ENCODE measurements at places on chromosomes 4 and X.

DNA sequence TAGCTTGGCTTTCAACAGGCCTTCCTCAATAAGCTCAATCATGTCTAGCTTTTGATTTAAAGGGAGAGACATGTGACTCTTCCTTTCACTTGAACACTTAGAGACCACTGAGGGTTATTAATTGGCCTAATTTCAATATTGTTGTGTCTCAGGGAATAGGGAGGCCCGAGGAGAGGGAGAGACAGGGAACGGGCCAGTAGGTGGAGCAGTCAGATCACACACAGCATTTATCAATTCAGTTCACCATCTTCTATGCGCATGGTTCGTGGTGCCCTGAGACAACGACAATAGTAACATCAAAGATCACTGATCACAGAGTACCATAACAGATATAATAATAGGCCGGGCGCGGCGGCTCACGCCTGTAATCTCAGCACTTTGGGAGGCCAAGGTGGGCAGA is 17.8 kb downstream of the ZNF81 start:
- peak; percentile 32 for DNase-seq

DNA sequence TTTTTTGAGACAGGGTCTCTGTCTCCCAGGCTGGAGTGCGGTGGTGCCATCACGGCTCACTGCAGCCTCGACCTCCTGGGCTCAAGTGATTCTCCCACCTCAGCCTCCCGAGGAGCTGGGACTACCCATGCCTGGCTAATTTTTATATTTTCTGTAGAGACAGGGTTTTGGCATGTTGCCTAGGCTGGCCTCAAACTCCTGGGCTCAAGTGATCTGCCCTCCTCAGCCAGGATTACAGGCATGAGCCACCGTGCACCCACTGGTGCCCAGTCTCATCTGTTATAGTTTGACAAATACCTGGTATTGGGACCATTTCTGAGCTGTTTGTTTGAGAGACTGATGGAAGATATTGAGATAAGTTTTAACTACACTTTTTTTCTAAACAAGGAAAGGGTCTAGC is 57.5 kb upstream of the SMIM10 start:
- DNase-seq, result no peak

GRCh38 chr4:2261110-2261852 is 628 bp downstream of the MXD4 start:
- DNase-seq, result peak; percentile 62

DNA sequence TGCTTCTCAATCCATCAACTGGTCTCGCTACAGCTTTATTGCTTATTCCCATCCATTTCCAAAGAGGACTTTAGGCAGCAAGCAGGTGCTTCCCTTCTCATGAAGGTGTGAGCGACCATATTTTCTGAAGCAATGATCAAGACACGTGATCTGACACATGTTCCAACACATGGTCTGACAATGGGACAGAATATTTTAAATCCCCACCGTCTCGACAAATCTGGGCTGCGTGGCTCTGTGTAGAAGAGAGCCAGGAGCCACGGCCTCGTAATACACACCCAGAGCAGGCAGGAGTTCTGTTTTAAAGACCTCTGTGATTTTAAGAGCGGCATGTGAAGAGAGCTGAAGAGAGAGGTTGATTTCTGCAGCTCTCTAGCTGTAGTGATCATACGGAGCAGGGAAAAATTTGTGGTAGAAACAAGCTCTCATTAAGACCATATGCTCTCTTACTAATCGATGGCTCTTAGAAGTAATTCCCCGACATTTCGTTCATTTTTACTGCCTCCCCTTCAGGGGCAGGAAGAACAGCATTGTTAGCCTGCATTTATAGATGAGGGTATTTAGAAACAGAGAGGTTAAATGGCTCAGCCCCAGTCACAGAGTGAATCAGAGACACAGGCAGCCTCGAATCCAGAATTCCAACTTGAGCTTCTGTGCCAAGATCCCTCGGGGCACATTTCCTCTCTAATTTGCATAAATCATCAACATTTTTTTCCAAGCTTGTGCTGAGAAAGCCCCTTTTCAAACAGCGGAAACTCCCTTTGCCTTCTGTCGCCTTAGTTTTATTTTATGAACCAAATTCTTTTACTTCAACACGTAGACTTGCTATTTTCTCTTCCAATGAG is 91.0 kb upstream of the BCOR start:
- peak; percentile 70 for DNase-seq

DNA sequence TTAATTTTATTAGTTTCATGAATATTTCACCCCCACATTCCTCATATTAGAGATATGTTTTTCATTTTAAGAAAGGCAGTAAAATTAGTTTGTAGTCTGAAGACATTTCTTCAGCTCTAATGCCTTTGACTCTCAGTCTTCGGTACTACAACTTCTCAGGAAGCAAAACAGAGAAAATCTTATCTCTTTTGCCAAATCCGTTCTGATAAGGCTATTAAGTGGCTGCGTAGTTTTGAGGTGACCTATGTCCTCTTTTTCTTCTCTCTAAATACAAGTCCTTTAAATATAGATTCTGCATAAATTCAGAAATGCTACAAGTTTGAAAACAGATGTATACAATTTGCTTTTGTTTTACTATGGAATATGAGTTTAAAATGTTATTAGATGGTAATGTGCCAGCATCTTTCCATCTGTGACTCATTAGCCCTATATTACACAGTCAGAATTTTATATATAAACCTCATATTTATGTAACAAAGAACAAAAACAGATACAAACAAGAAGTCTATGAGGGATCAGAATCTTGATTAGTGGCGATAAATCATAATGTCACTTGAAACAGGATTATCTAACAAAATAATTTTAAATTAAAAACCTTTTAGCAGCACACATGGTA is 181.2 kb upstream of the ETNPPL start:
- no peak for DNase-seq

GRCh38 chrX:49271341-49271740 is 1.7 kb downstream of the PPP1R3F start:
- DNase-seq, result peak; percentile 49

GRCh38 chr4:74230902-74231499 is 73.1 kb downstream of the MTHFD2L start:
- DNase-seq, result peak; percentile 93

DNA sequence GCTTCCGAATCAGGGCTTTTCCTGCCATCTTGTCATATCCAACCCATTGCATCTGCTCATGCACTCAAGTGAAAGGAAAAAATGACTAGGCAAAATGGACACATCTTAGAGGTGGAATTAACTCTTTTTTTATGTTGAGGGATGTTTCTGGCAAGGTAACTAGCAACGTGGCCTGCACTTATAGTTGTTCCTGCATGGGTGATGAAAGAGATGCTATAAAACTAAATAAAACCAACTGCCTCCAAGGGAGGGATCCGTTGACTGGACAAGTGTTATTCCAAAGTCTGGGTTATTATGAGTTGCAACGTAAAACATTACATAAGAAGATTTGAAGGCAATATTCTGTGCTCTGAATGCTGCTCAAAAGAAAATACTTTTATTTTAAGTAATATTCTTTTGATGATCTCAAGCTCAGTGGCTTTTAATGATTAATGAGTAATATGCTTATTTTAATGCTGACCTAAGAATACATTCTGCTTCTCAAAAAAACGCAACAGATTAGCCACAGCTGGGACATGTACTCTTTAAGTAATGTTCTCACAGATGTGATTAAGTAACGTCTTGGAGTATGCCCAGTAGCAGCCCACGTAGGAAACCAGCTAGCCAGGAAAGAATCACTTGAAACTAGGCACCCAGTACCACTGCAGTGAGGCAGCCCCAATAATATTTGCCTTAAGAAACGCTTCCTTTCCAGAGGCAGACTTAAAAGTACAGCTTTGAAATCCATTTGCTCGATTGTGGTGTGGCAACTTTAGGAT is 27.4 kb downstream of the KLF3 start:
- DNase-seq, result no peak

DNA sequence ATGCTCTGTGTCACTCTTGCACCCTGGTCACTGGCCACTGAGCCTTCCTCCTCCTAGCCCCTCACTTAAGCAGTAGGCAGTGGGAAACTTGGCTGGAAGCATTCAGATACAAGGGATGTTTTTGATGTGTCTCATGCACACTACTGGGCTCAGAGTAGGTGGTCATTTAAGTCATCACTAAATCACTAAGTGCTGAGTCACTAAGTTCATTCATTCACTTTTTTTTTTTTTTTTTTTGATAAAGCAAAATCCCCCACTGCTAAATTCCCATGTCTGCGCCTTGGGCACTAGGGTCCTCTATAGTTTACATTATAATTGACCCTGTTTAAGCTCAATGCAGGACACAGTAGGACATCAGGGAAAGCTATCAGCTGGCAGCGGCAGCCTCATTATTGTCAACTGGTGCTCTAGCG is 182.4 kb upstream of the MBNL3 start:
- no peak for DNase-seq

GRCh38 chrX:103539695-103540094 is 20.4 kb upstream of the RAB40A start:
- DNase-seq, result no peak

DNA sequence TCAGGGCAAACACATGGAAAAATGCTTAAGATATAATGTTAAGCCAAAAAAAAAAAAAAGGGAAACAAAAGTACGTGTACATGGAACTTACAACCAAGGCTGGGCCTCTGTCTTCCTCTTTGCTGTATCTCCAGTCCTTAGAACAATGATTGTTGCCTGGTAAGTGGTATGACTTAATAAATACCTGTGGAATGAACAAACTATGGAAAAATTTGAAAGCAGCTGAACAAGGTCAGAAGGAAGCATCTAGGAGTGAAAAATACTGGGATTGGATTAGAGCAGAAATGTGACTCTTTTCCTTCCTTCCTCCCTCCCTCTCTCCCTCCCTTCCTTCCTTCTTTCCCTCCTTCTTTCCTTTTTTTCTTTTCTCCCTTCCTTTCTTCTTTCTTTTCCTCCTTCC is 54.2 kb upstream of the SMIM10 start:
- peak; percentile 61 for DNase-seq

- peak; percentile 76 for DNase-seq
These were observed 43.3 kb upstream of the AGA start for GRCh38 chr4:177485528-177485927.

DNA sequence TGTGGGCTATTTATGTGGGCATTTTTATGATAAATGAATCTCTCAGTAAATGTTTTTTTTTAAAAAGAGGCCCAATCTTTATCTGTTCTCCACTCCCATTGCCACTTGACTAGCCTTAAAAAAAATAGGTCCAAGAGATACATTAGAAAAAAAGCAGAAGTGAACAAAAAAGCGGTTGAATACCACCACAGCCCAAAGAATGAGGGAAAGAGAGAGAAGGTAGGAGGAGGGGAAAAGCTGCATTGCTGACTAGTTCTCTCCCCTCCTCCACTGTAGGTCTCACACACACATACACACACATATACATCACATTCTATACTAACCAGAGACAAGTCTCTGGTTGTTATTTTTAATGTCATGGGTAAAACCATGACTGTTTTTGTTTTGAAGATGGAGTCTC is 95.8 kb upstream of the IL13RA1 start:
- DNase-seq, result no peak

DNA sequence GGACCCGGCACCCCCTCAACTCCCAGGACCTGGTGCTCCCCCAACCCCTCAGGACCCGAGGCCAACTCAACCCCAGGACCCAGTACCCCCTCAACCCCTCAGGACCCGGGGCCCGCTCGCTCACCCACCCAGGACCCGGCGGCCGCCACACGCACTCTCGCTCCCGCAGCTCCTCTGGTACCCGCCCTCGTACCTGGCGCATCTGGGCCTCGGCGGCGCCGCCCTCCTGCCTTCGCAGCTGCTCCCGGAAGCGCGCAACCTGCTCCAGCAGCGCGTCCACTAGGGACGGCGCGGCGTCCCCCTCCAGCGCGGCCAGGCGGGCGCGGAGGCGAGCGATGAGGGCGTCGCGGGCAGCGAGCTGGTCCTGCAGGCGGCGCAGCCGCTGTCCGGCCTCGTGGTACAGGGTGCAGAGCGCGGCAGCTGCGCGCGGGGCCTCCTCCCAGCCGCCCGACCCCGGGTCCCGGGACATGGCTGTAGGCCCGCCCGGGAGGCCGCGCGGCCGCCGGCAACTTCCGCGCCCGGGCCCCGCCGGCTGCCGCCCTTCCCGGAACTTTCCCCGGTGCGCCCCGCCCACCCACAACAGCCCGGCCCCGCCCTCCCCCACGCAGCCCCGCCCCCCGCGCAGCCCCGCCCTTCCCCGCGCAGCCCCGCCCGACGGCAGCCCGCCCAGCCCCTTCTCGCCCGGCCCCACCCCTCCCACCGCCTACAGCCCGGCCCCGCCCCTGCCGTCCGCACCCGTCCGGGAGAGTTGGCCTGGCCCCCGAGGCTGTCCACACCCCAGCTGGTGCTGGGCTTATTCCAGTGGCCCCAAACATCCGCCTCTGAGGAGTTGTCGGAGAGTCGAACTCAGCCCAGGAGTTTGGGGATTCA is at the start of gene TNIP2:
Gene TNIP2, minus strand, starts transcription at position 516 of the 870 bp plus-strand sequence. Its CDS starts 47 bp downstream, at position 469.
- peak; percentile 86 for DNase-seq

DNA sequence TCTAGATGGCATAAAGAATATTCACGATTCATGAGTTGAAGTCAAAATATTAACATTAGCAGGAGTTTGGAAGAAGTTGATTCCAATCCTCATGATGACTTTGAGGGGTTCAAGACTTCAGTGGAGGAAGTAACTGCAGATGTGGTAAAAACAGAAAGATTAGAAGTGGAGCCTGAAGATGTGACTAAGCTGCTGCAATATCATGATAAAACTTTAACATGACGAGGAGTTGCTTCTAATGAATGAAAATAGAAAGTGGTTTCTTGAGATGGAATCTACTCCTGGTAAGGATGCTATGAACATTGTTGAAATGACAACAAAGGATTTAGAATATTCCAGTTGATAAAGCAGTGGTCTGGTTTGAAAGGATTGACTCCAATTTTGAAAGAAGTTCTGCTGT is 70.1 kb upstream of the TMLHE start:
- DNase-seq, result no peak

- DNase-seq, result peak; percentile 81
These were observed 55.5 kb upstream of the FBXW7 start for GRCh38 chr4:152591396-152591795.

DNA sequence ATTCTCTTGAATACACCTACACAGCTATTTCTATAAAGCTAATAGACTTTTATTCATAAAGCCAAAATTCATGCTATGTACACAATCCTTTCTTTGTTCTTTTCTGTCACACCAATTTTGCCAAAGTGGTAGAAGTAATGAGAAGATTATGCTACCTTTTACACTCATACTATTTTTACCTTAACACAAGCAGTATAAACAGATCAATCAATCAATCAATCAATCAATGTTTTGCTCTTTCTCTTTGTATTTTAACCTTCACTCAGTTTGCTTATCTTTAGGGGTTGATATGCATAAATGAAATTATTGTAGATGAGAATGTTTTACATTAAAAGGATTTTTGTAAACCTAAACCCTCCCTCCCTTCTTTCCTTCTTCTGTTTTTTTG is 878.6 kb downstream of the RAPGEF2 start:
- no peak for DNase-seq

GRCh38 chr4:170242471-170242870 is 152.7 kb upstream of the AADAT start:
- peak; percentile 92 for DNase-seq

DNA sequence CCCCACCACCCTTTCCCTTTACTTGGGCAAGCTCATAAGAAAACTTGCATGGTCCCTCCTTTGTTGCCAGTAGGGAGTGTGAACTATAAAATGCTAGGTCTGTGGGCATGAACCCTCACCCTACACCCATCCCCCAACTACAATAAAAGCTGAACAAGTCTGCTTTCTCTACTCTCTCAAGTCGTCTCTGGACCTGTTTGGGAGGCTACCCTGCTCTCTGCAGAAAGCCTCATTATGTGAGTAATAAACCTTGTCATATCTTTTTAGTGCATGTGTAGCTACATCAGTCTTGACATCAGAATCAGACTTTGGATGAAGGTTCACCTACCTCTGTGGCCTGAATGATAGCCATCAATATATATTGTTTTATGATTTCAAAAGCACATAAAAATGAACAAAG is 155.4 kb upstream of the FAM241A start:
- DNase-seq, result no peak

GRCh38 chr4:145177511-145177905 is 2.9 kb downstream of the OTUD4 start:
- peak; percentile 18 for DNase-seq

- DNase-seq, result no peak
These were observed 126.0 kb downstream of the TENM3 start for GRCh38 chr4:182369211-182369610.

Measured in epithelial cell of esophagus (primary cell).